Endodermal cell (in vitro differentiated cells): ENCODE measurements at places on chromosomes 12 and 14. TPM values are rescaled to one million over a fixed set of nuclear protein-coding genes. Genes with fewer than 3 reads are reported as not detected.

DNA sequence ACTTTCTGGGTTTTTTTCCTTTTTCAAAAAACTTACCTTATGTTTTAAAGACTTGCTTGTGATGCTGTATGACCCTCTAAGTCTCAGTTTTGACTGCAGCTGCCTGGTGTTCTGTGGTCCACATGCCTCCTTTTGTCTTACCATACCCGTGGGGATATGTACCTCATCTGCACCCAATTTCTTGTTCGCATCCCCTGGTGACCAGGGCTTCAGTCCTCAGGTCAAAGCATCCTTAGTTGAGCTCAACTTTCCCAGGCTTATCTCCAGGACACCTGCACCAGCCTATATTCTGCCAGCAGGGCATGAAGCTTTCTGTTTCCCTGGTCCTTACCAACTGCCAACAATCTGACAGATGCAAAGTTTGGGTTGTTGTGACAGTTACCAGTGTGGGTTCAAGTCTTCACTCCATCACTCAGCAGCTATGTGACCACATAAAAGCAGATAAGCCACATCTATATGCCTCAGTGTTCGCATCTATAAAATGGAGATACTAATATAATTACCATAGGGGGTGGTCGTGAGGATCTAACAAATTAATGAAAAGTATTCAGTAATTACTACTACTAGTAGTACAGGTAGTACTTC is 94.0 kb downstream of the NTF3 start:
- H3K4me1 ChIP-seq: no peaks in the 10 kb centered on the region
- peak; percentile 29 for DNase-seq
- H3K36me3 ChIP-seq: no peaks in the 10 kb centered on the region
- no peak overlapping the region for H3K27ac ChIP-seq
- no peak overlapping the region for H3K4me3 ChIP-seq

GRCh38 chr12:92602476-92602875 is 100.3 kb upstream of the PLEKHG7 start:
- H3K27ac ChIP-seq: no peak overlapping the region
- no peaks in the 10 kb centered on the region for H3K4me1 ChIP-seq
- no peaks in the 10 kb centered on the region for H3K36me3 ChIP-seq
- H3K4me3 ChIP-seq: peak overlapping the region; percentile 52
- no peak for DNase-seq
- H3K27me3 ChIP-seq: no peaks in the 10 kb centered on the region

GRCh38 chr14:69900603-69901002 is 21.4 kb downstream of the SMOC1 start:
- no peak overlapping the region for H3K27ac ChIP-seq
- H3K4me3 ChIP-seq: no peak overlapping the region
- DNase-seq: no peak
- H3K27me3 ChIP-seq: no peaks in the 10 kb centered on the region

TMBIM6 gene
- 450 and 455 TPM in 2 replicates for total RNA-seq

RND1 gene
- 15.3 to 18.9 TPM (median 17.0 TPM) in 3 replicates for total RNA-seq

SELPLG gene
- 0.13 and 0.14 TPM in 2 replicates for total RNA-seq

DNA sequence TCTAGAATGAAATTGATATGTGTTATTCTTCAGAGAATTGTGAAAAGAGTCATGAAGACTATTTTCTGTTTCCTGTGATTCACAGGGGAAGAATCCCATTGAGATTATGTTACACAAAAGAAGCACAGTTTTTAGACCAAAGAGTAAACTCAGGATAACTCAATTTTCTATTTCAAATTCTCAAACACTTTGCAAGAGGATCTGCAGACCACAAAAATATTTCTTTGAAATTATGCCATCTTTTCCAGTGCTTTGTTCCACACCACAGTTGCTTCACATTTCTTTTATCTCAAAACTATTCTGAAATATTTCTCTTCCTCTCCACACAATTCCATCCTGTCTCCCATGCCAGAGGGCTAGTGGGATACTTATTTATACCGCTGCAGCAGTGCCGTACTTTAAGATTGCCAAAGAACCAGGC is 188.9 kb upstream of the FOXG1 start:
- no peak overlapping the region for H3K27ac ChIP-seq
- no peaks in the 10 kb centered on the region for H3K4me1 ChIP-seq

DNA sequence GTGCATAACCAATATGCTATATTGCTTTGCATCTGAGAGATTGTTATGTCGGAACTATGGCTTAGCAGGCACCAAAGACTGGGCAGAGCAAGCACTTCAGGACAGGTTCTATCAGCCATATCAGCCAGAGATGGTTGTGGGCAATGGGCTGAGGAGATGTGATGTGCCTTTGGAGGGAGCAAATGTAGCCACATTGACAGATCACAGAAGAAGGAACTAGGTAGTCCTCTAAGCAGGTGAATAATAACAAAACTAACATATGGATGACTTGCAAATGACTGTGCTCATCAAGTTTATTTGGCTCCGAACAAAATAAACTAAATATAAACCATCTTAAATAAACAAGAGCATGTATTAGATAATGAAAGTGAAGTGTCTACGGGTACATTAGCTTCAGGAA is 291.7 kb downstream of the RMST start:
- no peaks in the 10 kb centered on the region for H3K36me3 ChIP-seq
- peaks cover 13% of the 10 kb centered on the region for H3K4me1 ChIP-seq
- H3K4me3 ChIP-seq: no peak overlapping the region
- no peak overlapping the region for H3K27ac ChIP-seq
- DNase-seq: no peak

ATN1 gene
- total RNA-seq: 220 and 244 TPM in 2 replicates

CLEC1B gene
- total RNA-seq: not detected in 2 replicates

- no peak for DNase-seq
- peaks cover 7% of the 10 kb centered on the region for H3K4me1 ChIP-seq
Measured at GRCh38 chr12:4977102-4977501, 66.6 kb upstream of the KCNA5 start.

PLEKHD1 gene
- total RNA-seq: 0.11 and 0.16 TPM in 2 replicates

- no peaks in the 10 kb centered on the region for H3K27me3 ChIP-seq
- H3K4me1 ChIP-seq: no peaks in the 10 kb centered on the region
- no peak for DNase-seq
- H3K36me3 ChIP-seq: no peaks in the 10 kb centered on the region
Measured at GRCh38 chr14:61333087-61333486, 11.7 kb downstream of the PRKCH start.

- H3K4me1 ChIP-seq: no peaks in the 10 kb centered on the region
- no peak for DNase-seq
- H3K27ac ChIP-seq: no peak overlapping the region
- H3K4me3 ChIP-seq: no peak overlapping the region
- no peaks in the 10 kb centered on the region for H3K36me3 ChIP-seq
Measured at GRCh38 chr14:36054353-36055051, 122.0 kb downstream of the PTCSC3 start.

PRR4 gene
- 1.2 to 3.8 TPM (median 2.6 TPM) in 3 replicates for total RNA-seq

DNA sequence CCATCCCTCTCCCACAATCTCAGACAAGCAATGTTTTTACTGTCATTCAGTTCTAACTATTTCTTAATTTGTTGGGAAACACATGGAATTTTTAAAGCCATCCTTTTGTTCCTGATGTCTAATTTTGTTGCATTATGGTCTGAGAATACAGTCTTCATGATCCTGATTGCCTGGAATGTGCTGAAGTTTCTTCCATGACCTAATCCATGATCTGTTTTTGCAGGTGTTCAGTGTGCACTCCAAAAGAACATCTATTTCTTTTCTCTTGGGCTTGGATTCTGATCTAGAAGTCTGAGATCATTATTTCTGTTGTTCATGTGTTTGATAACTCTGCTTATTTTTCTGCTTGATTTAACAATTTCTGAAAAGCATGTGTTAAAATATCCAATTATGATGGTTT is 43.2 kb upstream of the PHC1 start:
- no peaks in the 10 kb centered on the region for H3K4me1 ChIP-seq
- no peak for DNase-seq
- no peak overlapping the region for H3K27ac ChIP-seq
- H3K36me3 ChIP-seq: no peaks in the 10 kb centered on the region
- no peak overlapping the region for H3K4me3 ChIP-seq

DNA sequence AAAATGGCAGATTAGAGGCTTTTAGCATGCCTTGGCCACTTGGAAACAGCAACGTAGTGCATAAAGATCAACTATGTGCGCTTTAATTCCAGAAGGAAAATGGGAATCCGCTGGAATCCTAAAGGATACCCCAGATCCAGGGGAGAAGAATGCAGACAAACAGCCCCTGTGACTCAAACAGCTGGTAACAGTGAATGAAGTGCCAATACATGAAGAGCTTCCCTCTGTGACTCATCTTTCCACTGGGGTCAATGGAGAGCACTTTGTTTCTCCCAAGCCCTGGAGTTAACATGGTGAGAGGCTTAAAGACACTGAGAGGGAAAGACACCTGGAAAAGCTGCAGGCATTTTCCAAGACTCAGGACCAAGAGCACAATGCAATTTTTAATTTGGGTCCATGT is 263.1 kb downstream of the CEP128 start:
- H3K36me3 ChIP-seq: no peaks in the 10 kb centered on the region
- H3K4me1 ChIP-seq: no peaks in the 10 kb centered on the region
- H3K4me3 ChIP-seq: no peak overlapping the region
- no peaks in the 10 kb centered on the region for H3K27me3 ChIP-seq
- H3K27ac ChIP-seq: no peak overlapping the region

GRCh38 chr12:11795192-11795912 is 145.9 kb downstream of the ETV6 start:
- H3K27ac ChIP-seq: no peak overlapping the region
- H3K27me3 ChIP-seq: no peaks in the 10 kb centered on the region
- no peak for DNase-seq
- peaks cover 13% of the 10 kb centered on the region for H3K4me1 ChIP-seq
- no peaks in the 10 kb centered on the region for H3K36me3 ChIP-seq
- peak overlapping the region; percentile 37 for H3K4me3 ChIP-seq

IL31 gene
- total RNA-seq: not detected in 3 replicates

- no peak overlapping the region for H3K27ac ChIP-seq
- no peak overlapping the region for H3K4me3 ChIP-seq
- peaks cover 67% of the 10 kb centered on the region for H3K27me3 ChIP-seq
- no peaks in the 10 kb centered on the region for H3K36me3 ChIP-seq
- no peaks in the 10 kb centered on the region for H3K4me1 ChIP-seq
- no peak for DNase-seq
Measured at GRCh38 chr12:88310069-88310468, 168.0 kb downstream of the TMTC3 start.

GRCh38 chr12:47242426-47242825 is 162.7 kb upstream of the AMIGO2 start:
- no peak for DNase-seq
- H3K27ac ChIP-seq: no peak overlapping the region
- peaks cover 4% of the 10 kb centered on the region for H3K4me1 ChIP-seq
- H3K27me3 ChIP-seq: no peaks in the 10 kb centered on the region

NFATC4 gene
- 24.8 and 25.0 TPM in 2 replicates for total RNA-seq

GRCh38 chr12:125129591-125130255 is 64.5 kb downstream of the AACS start:
- H3K27me3 ChIP-seq: no peaks in the 10 kb centered on the region
- no peak for DNase-seq
- H3K4me3 ChIP-seq: no peak overlapping the region

GRCh38 chr14:92933481-92933880 is 10.5 kb downstream of the CHGA start:
- no peak overlapping the region for H3K4me3 ChIP-seq
- H3K27me3 ChIP-seq: no peaks in the 10 kb centered on the region
- no peaks in the 10 kb centered on the region for H3K36me3 ChIP-seq
- no peak overlapping the region for H3K27ac ChIP-seq
- DNase-seq: no peak

DNA sequence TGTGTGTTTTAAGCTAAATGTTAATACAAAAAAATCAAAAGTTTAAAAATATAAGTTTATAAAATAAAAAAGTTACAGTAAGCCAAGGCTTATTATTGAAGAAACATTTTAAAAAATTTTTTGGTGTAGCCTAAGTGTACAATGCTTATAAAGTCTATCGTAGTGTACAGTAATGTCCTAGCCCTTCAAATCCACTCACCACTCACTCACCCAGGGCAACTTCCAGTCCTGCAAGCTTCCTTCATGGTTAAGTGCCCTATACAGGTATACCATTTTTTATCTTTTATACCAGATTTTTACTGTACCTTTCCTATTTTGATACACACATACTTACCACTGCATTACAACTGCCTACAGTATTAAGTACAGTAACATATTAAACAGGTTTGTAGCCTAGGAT is 11.9 kb downstream of the UBE2N start:
- H3K27me3 ChIP-seq: no peaks in the 10 kb centered on the region
- no peak for DNase-seq
- no peak overlapping the region for H3K27ac ChIP-seq
- peaks cover 13% of the 10 kb centered on the region for H3K4me1 ChIP-seq

GRCh38 chr14:85731186-85731585 is 201.2 kb downstream of the FLRT2 start:
- H3K4me1 ChIP-seq: no peaks in the 10 kb centered on the region
- no peaks in the 10 kb centered on the region for H3K27me3 ChIP-seq
- H3K27ac ChIP-seq: no peak overlapping the region
- DNase-seq: no peak

CD163 gene
- total RNA-seq: 11.4 and 11.6 TPM in 2 replicates

CLEC4C gene
- not detected in 3 replicates for total RNA-seq
